Hypothalamus (tissue), 51 donors: ENCODE measurements at places on chromosomes 12 and 14.
A peak's percentile ranks its signal among the peaks of the same experiment; 100 is the strongest.

DNA sequence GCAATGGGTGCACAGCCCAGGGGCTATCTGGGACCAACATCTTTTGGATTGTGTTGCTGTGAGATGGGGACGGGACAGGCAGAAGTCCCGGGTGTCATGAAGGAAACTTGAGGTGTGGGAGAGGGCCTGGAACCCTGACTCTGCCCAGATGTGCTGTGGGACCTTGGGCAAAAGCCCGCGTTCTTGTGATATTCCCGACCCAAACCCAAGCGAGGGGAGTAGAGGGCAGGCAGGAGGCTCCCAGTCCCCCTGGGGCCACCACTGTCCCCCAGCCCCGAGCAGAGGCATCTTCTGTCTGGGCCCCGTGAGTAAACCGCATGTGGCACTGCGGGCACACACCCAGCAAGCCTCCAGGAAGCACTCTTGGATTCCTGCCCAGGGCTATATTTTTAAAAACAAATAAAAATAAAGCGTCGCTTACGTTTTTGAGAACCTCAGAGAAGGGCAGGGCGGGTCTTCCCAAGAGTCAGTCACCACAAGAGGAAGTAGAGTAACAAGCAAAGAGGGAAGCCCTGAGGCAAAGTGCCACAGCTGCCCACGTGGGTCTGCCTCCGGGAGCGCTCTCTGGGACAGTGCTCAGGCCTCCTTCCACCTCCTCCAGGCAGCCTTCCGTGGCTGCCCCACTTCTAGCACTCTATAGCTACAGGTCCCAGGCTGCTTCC is 39.5 kb downstream of the BEGAIN start:
- DNase-seq: no peak

GRCh38 chr12:53391724-53392123 is 11.7 kb downstream of the SP1 start:
- DNase-seq: no peak

GRCh38 chr12:6745741-6746525 is 7.0 kb downstream of the MLF2 start:
- no peak for DNase-seq

DNA sequence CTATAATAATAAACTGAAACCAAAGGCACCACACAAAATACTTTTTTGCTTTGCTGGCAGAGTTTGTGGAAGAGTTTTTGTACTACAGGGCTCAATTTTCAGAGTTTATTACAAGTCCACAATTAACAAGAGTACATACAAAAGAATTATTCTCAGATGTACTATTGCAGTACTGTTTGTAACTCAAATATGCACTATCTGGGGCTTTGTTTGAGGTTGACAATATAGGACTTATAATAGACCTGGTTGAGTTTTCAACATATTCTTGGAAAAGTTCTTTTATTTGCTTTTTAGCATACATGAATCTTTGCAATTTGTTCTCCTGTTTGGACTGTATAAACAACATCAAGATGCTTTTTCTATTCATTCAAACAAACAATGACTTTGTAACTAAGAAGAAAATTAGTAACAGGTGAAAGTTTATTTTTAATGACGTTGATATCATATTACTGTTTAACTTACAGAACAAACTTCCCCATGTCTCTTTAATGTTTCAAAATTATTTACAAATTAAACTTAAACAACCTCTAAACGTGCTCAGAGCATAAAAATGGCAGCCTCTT is 407.4 kb upstream of the PRICKLE1 start:
- DNase-seq: no peak

DNA sequence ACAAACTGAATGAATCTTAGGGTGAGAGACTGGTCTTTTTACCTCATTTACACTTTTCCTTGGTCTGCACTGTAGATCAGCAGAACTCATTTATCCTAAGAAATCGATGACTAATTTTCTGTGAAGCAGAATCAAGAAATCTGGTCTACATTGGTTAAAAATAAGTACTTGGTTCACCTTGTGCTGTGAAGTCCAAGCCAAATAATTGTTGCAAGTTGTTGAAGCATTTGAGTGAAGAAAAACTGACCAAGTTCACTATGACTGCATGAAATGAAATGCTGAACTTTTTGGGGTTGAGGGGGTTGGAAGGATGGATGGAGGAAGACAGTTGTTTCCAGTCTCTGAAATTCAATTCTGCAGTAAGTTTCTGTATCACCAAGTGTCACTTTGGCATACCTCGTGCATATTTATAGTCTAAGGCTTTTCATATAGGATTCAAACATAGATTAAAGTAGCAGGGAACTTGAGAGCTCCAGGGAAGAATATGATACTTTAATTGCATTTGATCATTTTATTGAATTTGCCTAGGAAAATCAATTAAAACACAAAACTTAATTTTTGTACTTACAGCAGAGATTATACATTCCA is 75.0 kb downstream of the FAR2 start:
- no peak for DNase-seq

GRCh38 chr14:92698393-92698792 is 50.0 kb downstream of the LGMN start:
- DNase-seq: no peak

DNA sequence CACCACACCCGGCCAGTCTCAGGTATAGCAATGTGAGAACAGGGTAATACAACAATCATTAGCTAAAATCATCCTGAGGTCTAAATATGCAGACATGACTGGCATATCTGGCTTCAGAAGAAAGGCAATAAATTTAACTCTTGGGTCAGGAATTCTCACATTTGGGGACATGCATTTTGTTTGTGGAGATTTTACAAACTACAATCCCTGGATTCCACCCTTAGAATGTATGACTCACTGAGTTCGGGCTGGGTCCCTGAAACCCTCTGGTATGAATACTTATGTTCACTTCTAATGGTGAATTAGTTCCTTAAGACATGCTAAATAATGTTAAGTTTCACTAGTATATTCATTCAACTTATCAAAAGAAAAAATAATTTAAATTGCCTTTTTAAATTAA is 98.9 kb upstream of the HMGA2 start:
- DNase-seq: no peak

DNA sequence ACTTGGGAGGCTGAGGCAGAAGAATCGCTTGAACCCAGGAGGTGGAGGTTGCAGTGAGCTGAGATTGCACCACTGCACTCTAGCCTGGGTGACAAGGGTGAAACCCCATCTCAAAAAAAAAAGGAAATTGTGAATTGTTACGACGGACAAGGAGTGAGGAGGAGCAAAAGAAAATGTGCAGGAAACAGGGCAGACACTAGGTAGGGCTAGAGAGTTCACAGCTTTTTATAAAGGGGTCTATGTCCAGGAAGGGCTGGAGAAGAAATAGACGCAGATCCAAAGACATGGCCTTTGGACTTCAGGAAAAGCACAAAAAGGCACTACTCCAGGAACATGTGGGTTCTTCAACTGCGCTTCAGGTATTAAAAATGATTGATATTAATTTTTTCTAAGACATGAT is 34.4 kb downstream of the ATG14 start:
- no peak for DNase-seq

- no peak for DNase-seq
Observed at GRCh38 chr12:10960211-10960610, 21.1 kb upstream of the TAS2R14 start.

GRCh38 chr12:80017261-80017870 is 82.0 kb upstream of the OTOGL start:
- no peak for DNase-seq

DNA sequence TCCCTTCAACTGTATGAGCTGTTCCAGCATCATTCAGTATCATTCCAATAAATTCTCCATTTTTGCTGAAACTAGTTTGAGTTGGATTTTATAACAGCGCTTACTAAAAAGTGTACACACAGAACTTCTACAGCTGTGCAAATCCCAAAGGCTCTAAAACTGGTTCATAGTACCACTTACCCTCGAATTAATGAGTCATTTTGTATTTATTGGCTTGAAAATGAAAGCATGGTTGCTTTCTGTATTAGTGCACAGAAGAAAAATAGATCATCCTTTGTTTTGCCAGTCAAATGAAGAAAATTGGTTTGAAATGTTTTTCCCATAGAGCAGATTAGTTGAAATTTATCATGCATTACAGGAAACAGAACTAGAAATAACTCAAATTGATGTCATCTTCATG is 268.3 kb upstream of the CPNE8 start:
- DNase-seq: no peak

DNA sequence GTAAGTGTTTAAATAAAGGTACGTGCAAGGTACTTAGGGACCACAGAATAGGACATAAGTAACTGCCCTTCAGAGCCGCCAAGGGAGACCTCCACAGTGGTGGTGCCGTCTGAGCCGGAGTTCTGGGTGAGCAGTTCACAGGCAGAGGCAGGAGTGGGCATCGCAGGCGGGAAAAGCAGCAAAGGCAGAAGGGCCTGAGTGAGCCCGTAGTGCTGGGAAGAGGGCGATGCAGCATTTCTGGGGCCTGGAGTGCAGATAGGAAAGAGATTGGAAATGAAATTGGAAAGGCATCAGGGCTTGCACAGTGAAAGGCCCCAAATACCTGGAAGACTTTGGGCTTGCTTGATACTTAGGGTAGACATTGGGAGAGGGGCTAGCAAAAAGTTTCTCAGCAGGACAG is 32.9 kb downstream of the EVL start:
- no peak for DNase-seq

- no peak for DNase-seq
Observed at GRCh38 chr12:82971584-82971983, 284.9 kb downstream of the TMTC2 start.

- no peak for DNase-seq
Observed at GRCh38 chr12:32446316-32447119, 47.2 kb downstream of the FGD4 start.

DNA sequence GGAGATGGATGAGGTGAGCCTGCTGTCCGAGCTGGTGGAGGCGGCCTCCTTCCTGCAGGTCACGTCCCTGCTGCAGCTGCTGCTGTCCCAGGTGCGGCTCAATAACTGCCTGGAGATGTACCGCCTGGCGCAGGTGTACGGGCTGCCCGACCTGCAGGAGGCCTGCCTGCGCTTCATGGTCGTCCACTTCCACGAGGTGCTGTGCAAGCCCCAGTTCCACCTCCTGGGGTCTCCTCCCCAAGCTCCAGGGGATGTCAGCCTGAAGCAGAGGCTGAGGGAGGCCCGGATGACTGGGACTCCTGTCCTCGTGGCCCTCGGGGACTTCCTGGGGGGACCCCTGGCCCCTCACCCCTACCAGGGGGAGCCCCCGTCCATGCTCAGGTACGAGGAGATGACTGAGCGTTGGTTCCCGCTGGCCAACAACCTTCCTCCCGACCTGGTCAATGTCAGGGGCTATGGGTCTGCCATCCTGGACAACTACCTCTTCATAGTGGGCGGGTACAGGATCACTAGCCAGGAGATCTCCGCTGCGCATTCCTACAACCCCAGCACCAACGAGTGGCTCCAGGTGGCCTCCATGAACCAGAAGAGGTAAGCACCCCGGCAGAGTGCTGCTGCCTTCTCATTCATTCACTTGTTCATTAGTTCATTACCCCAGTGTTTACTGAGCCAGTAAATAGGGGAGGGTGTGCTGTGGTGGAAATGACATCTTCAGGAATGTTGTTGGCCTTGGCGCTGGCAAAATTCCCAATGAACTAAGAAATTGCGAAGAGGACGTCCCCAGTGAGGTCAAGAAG is 774 bp upstream of the MANSC4 start:
- DNase-seq: peak; percentile 36

- no peak for DNase-seq
Observed at GRCh38 chr12:117120787-117121186, 21.6 kb upstream of the TESC start.

DNA sequence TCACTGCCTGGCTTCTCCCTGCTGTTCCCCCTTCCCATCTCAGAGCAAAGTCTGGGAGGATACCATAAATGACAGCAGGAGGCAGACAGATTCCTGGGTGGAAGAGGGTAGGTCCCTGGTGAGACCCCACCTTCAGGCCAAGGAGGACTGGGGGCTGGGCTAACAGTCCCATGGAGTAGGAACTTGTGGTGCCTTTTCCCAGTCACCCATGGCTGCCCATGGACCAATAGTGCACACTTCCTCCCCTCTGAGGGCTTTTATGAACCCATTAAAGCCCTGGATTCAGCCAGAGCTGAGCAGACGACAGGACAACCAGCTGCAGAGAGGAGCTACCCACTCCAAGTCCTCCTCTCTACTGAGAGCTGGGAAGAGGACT is 36.6 kb upstream of the OR5AU1 start:
- no peak for DNase-seq

DNA sequence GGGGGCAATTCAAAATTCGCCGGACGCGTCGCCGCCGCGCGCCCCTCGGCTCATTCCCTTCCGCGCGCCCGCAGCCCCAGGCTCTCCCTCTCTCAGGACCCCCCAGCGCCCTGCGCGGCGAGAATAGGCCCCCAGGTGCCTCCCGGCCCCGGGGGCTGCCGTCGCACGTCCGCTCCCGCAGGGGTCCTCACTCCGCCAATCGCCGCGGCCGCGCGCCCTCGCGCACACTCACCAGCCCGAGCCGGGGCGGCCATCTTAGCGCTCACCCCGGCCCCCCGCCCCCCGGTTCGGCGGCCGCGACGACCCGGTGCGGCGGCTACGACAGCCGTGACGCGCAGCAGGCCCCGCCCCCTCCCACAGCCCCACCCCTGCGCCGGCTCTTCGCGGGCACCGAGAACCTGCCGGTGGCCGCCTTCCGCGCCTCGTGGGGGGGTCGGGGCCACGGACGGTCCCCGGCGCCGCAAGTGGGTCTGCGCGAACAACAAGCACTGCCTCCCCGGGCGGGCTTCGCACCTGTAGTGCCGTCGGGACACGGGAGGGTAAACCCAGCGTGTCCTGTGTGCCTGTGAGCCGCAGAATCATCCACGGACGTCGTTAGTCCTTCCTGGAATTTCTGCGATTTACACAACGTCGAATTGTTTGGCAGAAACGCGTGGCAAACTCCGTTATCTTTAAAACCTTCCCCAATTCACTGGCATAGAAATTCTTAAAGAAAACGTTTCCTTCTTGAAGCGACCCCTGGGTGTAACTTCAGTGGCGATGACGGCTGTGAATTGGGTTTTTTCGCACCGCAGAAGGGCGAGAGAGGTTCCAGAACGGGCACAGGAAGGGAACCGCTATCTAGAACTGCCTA is 2.5 kb downstream of the USP44 start:
- DNase-seq: peak; percentile 11

DNA sequence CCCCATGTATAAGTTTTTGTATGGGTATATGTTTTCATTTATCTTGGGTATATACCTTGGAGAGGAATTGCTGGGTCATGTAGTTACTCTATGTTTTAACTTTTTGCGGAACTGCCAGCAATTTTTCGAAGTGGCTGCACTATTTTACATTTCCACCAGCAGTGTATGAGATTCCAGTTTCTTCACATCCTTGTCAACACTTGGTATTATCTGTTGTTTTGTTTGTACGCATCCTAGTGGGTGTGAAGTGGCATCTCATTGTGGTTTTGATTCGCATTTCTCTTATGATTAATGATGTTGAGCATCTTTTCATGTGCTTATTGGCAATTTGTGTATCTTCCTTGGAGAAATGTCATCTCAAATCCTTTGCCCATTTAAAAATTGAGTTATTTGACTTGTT is 6.9 kb downstream of the ANKRD13A start:
- DNase-seq: no peak

GRCh38 chr12:39692258-39692853 is 72.8 kb upstream of the ABCD2 start:
- no peak for DNase-seq

- no peak for DNase-seq
Observed at GRCh38 chr14:57573173-57573572, 79.5 kb upstream of the CCDC198 start.
